Right kidney (tissue), 9 donors: ENCODE measurements at places on chromosomes 12 and 14.

DNA sequence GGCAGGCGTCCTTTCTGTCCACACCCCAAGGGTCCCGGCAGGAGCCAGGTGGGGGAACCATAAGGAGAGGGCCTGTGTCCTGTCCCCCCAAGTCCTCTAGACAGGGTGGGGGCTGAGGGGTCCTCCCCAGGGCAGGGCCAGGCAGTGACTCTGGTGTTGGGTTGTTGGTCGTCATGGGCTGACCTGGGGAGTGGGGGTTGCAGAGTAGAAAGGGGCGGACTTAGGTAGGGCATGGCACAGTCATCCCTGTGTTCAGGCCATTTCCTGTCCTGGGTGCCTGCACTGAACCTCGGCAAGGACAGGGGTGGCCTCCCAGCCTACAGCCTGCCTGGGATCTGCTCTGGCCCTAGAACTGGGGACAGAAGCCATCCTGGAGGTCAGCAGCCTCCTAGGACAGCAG lies 356.2 kb downstream of the TMEM121 start:
- DNase-seq, result no peak

- no peak for DNase-seq
Observed at GRCh38 chr12:112091563-112091962, 17.0 kb downstream of the NAA25 start.

GRCh38 chr14:23186913-23187654 lies 3.6 kb upstream of the SLC7A8 start:
- DNase-seq, result peak; percentile 58

DNA sequence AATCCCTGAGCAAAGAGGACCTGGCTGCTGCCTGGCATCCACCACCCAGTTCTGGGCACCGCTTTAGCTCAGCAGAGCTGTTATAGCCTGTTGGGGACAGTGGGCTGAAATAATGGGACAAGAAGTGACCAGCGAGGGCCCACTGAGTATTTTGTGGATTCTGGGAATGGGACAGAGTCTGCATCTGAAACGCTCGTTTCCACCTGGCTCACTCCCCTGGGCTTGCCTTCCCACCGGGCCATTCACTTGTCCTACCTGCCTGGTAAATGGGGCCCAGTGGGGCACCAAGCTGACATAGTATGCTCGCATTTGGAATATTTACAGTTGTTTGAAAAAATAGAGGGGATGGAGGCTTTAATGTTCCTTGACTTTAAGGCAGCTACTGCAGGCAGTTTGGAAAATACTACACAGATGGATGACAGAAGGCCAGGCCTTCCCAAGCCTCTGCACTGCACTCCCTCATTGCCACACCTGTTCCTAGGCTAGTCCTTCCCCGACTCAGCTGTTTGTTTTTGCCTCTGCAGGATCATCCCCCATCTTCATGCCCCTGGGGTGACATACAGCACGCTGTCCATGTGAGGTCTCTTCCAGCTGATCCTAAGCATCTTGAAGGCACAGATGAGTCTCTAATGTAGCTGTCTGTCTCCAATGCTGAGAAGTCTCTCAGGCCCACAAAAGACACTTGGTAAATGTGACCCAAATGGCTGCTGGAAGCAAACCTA lies 61.3 kb upstream of the DICER1 start:
- DNase-seq, result no peak

DNA sequence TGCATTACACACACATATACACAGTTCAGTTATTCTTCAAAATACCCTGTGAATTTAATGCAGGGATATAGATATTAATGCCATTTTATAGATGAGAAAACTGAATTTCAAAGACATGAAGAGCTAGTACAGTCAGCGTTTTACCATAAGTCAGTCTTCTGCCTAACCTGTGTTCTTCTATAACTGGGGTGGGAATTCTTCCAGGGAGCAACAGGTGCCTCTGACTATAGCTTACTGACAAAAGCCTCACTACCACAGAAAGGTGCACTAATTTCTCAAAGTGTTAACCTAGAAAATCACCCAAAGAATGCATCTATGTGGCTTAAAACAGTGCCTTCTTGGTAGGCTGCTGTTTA lies 84.4 kb downstream of the STXBP6 start:
- DNase-seq, result no peak

- no peak for DNase-seq
Observed at GRCh38 chr12:89200217-89200616, 152.1 kb downstream of the DUSP6 start.

DNA sequence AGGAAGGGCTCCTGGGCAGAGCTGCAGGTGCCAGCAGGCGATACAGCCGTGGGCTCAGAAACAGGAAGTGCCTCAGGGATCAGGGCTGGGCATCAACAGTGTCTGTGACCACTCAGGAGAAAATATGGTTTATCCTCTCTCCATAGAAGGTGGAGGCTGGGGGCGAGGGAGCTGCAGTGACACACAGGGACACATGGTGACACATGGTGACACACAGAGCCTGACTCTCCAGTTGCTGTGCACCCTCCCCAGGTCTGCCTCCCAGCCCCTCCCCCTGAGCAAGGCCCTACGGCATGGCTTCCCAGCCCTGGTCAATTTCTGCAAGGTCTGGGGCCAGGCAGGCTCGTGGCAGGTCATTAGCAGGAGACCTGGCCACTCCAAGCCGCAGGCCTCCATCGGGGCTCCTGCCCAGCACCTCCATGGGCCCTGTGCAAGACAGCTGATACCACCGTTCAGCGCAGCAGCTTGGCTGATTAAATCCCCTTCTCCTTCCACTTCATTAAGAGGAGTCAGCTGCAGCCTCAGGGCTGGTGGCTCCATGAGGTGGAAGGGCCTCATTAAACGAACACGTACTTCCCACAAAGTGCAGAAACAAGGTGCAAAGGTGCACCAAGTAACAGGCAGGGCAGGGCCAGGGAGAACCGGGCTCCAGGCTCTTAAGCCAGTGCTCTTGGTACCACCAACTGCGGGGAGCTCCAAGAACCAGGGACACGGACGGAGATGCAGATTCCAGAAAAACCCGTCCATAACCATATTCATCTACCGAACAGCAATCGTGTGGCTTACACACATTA lies 60.7 kb downstream of the CCNK start:
- DNase-seq, result no peak

GRCh38 chr12:131355361-131356245 lies 355.3 kb upstream of the SFSWAP start:
- no peak for DNase-seq

DNA sequence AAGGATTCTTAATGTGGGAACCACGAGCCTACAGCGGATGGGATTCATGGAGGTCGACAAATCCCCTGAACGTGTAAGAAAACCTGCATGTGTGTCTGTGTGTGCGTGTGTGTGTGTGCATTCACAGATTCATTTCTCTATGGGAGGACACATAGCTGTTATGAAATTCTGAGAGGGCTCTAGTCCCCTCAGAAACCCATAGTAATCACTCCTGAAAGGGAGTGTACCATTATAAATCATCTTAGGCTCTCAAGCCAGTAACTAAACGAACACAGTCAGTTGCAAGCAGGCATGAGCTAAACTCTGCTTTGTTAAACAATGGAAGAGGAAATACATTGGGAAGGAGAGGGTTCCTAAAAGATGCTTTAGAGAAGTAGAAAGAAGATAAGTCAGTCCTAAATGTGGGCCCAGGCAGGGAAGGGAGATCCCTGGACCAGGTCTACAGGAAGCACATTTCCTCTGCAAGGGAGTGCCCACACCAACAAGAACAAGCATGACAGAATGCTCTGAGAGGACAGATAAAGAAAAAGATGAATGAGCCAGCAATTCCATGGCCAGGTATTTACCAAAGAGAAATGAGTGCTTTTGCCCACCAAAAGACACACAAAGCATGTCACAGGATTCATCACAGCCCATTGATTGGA lies 91.3 kb downstream of the ITPR2 start:
- no peak for DNase-seq

DNA sequence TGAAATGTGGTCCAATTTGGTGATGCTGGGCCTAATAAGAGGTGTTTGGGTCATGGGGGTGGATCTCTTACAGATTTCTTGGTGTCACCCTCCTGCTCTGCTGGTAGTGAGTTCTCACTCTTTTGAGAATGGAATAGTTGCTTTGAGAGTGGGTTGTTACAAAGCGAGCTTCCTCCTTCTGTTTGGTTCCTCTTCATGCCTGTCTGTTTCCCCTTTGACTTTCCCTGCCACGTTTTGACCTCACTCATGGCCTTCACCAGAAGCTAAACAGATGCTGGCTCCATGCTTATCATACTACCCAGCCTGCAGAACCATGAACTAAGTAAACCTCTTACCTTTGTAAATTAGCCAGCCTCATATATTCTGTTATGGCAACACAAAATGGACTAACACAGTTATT lies 57.7 kb upstream of the LDHB start:
- DNase-seq, result no peak

- DNase-seq, result no peak
Observed at GRCh38 chr12:118035190-118036041, 18.9 kb downstream of the RFC5 start.

GRCh38 chr14:54535646-54536045 lies 25.9 kb downstream of the CGRRF1 start:
- no peak for DNase-seq

- DNase-seq, result no peak
Observed at GRCh38 chr14:81042438-81042837, 87.0 kb downstream of the TSHR start.

DNA sequence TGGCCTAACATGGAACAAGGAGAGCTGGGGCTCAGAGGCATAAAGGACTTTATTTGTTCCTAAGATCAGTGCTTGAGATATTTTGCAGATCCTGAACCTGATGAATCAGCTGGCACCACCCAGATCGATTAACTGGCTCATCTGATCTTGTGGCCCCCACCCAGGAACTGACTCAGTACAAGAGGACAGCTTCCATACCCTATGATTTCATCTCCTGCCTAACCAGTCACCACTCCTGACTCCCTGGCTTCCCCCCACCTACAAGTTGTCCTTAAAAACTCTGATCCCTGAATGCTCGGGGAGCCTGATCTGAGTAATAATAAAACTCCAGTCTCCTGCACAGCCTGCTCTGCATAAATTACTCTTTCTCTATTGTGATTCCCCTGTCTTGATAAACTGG lies 5.1 kb downstream of the C12orf56 start:
- no peak for DNase-seq

- no peak for DNase-seq
Observed at GRCh38 chr12:79706676-79707075, 15.9 kb upstream of the PAWR start.

DNA sequence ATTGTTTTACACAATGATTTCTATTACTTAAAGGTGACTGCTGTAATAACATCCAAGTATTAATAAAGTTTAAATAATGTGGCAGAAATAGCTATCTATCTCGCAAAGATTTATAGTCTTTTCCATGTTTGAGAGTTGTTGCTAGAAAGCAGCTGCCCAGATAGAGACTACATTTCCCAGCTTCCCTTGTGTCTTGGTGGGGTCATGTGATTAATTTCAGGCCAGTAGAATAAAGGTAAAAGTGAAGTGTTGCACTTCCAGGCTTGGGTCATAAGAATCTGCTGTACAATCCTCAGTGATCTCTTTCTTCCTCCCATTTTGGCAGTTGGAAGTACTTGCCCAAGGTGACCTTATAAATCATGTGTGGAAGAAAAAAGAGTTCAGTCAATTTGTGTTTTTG lies 449.7 kb upstream of the USP15 start:
- DNase-seq, result no peak

- DNase-seq, result no peak
Observed at GRCh38 chr12:62466018-62466593, 520 bp upstream of the MON2 start.

- no peak for DNase-seq
Observed at GRCh38 chr12:7667125-7667524, 1.4 kb upstream of the APOBEC1 start.
